Right kidney (tissue), 9 donors: ENCODE measurements at places on chromosomes 4 and X.

- no peak for DNase-seq
Observed at GRCh38 chr4:1178300-1179088, 6.1 kb upstream of the SPON2 start.

DNA sequence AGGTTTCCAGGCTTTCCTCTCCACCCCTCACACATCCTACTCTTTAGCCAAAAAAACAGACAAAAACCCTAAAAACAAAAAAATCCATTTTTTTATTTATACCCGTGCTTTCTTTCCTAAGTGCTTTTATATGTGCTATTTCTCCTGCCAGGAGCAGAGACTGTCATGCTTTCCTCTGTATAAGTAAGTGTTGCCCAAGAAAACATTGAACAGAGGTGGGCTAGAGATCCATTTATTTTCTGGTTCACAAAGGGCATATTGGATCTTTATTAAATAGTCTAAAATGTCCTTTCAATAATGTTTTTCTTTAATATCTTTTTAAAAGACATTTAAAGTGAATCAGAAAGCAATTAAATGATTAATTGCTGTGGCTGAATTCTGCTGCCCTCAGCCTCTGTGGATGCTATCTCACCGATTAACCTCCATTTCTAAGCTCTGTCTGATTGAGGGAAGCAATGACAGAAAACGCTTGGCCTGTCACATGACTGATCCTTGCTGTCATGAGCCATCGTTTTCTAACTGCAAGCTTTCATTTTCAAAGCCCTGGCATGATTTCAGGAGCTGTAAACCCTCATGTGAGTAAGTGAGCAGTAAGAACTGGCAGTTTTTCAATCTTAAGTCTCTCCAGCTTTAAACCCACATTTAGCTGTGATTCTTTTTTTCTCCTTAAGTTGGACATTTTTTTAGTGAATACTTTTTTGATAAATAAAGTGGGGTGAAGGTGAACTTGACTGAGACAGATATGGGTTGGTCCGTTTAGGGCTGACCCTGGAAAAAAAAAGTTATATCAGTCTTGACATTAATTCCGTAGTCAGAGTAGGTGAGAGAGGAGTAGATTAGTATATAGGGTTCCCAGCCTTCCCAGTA lies 180.7 kb upstream of the PGRMC2 start:
- no peak for DNase-seq

DNA sequence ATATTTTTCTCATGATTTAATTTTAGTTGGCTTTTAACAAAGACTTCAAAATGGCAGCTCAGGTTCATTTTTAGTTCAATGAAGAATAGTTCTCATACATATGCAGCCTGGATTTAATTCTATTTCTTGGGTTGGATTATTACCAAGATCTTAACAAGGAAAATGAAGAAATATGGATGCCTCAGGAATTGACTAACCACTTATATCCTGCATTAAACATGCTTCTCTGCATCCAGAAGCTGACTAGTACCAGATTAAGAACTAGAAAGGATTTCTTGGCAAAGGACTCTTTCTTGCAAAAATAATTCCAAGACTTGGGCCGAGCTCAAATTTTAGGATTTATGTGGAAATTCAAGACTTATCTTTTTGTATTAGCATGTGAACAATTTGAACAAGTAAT lies 5.6 kb upstream of the KLHL2 start:
- no peak for DNase-seq

- peak; percentile 42 for DNase-seq
Observed at GRCh38 chr4:186472948-186473347, 82.4 kb downstream of the MTNR1A start.

DNA sequence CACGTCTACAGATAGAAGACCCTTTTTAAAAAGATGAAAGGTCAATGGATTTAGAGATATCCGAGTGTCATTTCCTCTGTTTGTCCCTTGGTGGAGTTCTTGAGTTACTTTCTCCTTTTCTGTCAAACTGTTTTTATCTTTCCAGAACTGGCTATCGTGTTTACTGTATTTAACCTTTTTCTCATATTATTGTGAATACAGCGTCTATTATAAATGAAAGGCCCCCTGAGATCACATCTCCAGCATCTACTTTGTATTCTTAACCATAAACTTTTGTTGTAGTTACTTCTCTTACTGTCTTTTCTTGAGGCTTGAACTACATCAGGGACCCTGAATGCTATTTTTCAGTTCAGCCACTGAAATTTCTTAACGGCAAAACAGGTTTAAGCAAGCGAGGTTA lies 4.0 kb upstream of the PCDH7 start:
- DNase-seq: peak; percentile 42

DNA sequence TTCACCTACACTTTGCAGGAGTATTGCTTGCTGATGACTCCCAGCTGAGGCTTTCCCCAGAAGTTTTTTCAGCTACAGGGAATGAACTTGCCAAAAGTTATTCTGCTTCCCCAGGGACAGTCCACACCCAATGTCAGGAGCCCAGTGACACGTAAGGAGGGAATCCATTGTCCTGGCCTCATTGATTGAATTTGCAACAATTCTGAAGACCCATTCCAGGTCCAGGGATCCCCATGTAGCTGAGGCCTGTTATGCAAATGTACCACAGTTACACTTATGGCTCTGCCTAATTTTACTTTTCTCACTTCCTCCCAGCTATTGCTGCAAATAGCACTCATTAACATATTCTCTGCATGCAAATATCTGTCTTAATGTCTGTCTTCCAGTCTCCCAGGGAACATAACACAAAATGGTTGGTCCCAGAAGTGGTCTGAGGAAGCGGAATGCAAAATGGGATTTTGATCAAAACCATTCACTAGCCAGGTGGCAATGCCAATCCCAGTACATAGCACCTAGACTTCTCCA lies 113.7 kb upstream of the ACTRT1 start:
- DNase-seq: no peak

GRCh38 chrX:109268340-109268739 lies 213.5 kb downstream of the GUCY2F start:
- no peak for DNase-seq

DNA sequence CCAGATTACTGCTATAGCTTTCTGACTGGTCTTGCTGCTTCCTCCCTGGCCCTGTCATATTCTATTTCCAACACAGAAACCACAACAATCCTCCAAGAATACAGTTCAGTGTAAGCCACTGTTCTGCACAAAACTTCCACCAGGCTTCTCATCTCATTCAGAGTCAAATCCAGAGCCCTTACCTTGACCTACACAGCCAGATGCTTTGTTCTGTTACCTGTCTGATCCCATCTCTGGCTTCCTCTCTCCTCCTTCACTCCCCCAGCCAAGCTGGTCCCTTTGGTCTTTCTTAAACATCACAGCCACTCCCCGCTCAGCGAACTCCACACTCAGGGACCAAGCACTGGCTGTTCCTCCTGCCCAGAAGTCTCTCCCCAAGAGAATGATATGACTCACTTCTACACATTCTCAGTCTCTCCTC lies 84.8 kb upstream of the BMP2K start:
- no peak for DNase-seq

- DNase-seq: no peak
Observed at GRCh38 chrX:154334496-154334895, 38.9 kb downstream of the TKTL1 start.

DNA sequence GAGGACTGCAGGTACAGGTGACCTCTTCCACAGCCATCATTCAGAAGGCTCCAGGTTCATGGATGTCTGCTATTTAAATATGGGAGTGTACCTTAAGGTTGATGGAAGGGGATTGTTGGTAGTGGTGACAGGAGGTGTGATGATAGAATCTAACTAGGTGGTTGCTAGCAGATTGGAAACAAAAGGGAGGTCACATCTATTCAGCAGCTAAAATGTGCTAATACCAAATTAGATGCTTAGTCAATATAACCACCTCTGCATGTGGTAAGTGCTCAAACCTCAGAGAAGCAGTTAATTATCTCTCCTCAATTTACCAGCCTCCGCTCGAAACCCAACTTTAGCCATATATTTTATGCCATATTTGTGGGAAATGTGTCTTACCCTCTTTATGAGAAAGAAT lies 98.7 kb upstream of the CCSER1 start:
- no peak for DNase-seq

DNA sequence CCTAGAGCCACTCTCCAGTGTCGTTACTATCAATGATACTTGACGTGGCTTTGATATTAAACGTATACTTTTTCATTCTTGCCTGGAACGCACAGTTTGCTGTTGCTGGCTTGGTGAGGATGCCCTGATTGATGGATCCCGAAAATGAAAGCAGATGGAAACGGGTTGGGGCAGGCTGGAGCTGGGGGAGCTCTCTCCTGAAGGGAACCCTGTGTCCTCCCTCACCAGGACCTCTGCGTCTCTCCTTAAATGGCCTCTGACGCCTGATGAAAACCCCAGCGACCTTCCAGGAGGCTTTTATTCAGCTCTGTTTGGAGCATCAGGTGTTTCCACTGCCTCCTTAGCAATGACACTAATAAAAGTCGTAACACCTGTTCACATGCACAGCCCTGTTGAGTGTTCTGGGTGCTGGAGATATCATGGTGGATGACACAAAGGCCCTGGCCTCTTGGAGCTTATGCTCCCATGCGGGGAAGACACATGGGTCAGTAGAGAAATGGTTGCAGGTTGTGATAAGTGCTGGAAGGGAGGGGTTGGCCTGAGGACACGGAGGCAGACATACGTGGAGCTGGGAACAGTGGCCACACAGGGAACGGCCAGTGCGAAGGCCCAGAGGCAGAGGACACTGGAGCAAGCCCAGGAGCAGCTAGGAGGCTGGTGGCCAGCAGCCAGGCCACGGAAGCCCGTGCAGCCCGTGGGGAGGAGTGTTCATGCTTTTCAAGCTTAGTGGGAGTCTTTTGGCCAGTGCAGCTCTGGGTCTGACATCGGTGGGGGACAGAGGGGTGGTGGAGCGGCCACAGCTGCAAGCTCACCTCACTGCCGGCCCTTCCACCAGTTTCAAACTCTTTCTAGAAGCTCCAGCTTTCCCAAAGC lies 7.5 kb downstream of the MSANTD1 start:
- DNase-seq: no peak
